ENCODE measurements at places on chromosomes 1 and 21. TPM values are rescaled to one million over a fixed set of nuclear protein-coding genes. Genes with fewer than 3 reads are reported as not detected.

DNA sequence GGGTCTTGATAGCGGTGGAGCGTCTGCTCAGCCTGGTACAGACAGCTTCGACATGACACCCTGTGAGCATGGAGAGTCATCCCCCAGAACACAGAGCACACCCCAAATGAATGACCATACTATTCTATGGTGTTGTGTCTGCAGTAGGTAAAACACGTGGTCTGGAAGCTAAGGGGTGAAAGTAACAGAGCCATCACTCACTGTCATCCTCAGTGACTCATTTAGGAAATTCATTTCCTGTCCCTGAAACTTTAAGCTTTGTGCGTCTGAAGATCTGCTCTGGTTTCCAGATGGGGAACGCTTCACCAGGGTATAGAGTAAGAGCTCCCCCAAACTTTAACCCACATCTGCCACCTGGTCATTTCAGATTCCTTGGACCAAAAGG lies 94.8 kb upstream of the DISP3 start:
- no peak for DNase-seq

- DNase-seq: no peak
These were observed at the start of gene TTC22 for GRCh38 chr1:54800899-54801759. Gene TTC22, minus strand, starts transcription at chr1:54801323. Its CDS starts 160 bp downstream, at chr1:54801163.

SFN gene
- total RNA-seq: 0.53 TPM

WDTC1 gene
- total RNA-seq: 12.4 TPM

SLC44A5 gene
- 1.6 TPM for total RNA-seq

PTGS2 gene
- 17.0 TPM for total RNA-seq
